ENCODE measurements at places on chromosomes 12 and 14.

GRCh38 chr12:46538976-46539375 is 166.4 kb upstream of the SLC38A2 start:
- no peak for DNase-seq

- DNase-seq = no peak
Observed at GRCh38 chr14:26403760-26404159, 194.1 kb downstream of the NOVA1 start.

DNA sequence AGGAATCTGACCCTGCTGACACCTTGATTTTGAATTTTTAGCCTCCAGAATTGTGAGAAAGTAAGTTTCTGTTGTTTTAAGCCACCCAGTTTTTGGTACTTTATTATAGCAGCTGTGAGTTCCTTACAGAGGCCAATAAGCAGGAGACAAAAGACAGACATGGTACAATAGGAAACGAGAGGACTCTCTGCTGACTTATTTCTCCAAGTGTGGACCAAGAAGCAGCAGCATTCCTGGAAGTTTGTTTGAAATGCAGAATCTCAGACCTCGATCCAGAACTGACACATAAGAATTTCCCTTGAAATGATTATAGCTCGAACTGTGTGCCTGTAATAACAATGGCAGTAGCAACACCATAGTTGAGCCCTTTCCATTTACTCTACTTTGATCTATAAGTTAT is 31.9 kb upstream of the LUM start:
- DNase-seq = no peak

- DNase-seq = no peak
Observed at GRCh38 chr14:101055106-101055662, 151.7 kb upstream of the RTL1 start.

GRCh38 chr12:88057994-88058718 is 29.0 kb upstream of the C12orf50 start:
- DNase-seq = no peak

- DNase-seq = no peak
Observed at GRCh38 chr14:88204221-88204620, 118.8 kb downstream of the KCNK10 start.

DNA sequence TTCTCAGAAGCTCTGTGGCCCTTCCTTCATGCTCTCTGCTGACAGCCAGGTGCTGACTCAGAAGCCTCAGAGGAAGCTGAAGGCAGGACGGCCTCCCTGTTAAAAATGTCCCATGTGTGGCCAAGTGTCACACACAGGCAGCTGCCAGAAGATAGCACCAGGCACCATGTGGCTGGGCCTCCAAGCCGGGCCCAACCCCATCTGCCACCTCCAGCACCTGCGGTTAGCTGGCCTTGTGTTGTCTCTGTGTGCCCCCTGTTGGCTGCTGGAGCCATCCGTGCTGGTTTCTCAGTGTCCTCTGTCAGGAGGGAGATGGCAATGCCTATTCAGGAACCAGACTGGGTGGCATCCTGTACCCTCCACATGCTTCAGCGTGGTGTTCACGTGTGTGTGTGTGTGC is 63.2 kb downstream of the TSPAN11 start:
- no peak for DNase-seq

- peak; percentile 44 for DNase-seq
Observed at GRCh38 chr12:103495469-103496456, at the start of gene C12orf42. Gene C12orf42, minus strand, starts transcription at chr12:103495968. Its CDS starts 17,542 bp downstream, at chr12:103478426.

DNA sequence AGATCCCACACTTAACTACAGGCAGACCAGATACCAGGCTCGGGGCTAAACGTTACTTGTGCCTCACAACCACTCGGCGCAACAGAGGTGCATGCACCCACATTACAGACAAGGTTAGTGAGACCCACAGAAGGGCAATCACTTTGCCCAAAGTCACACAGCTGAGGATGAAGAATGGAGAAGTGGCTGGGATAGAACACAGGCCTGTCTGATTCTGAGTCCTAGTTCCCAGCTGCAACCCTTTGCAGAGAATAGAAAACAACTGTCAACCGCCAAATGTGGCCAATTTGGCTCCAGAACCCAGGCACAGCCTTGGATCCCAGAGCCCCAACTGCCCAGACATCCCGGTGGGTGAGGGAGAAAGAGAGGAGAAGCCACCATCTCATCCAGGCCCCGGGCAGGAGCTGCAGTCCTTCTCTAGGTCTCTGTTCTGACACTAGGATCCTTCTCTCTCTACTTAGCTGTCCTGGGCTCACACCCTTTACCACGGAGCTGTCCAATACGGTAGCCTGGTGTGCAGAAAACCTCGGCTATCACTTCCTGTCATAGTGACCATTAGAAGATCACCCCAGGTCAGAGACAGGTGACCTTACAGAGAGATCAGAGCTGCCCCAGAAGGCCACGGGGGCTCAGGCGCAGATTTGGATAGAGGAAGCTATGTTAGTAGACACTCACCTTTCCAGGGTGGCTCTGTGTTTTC is 59.1 kb downstream of the FAM222A start:
- DNase-seq = no peak

DNA sequence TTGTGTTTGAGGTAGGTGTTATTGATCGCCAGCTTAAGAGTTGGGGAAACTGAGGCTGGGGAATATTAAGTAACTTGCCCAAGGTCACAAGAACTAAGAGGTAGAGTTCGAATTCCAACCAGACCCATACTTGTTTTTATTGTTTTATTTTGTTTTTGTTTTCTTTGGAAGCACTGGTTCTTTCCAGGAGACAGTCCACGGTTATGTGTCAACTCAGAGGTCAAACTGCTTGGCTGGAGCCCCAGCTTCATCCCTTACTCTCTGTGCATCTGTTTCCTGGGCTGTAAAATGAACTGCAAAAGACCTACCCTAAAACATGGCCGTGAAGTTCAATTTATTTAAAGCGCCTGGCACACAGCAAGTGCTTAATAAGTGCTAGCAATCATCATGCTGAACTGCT is 74.4 kb upstream of the MAP1LC3B2 start:
- no peak for DNase-seq

- no peak for DNase-seq
Observed at GRCh38 chr12:62516927-62517326, 50.3 kb downstream of the MON2 start.

- peak; percentile 35 for DNase-seq
Observed at GRCh38 chr12:49367381-49368239, at the start of gene SPATS2. Gene SPATS2, plus strand, starts transcription at chr12:49367462. Its CDS starts 93,551 bp downstream, at chr12:49461013.

GRCh38 chr12:27064397-27065342 is 17.7 kb downstream of the C12orf71 start:
- DNase-seq = no peak

- DNase-seq = peak; percentile 92
Observed at GRCh38 chr12:123271001-123271668, 521 bp downstream of the CDK2AP1 start.

DNA sequence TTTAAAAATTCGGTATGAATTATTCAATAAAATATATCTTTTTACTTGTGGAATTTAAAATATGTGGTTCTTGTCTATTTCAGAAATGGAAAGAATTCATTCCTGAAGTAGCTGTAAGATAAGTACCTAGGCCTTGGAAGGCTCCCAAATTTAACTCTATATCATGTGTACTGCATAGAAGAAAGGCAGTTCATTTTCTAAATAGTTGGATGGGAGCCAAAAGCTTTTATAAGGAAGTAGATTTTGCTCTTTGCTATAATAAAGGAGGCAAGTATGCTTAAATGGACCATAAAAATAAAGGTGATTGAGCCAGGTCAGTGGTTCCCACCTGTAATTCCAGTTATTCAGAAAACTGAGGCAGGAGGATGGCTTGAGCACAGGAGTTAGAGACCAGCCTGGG is 187.5 kb downstream of the ATXN7L3B start:
- no peak for DNase-seq

DNA sequence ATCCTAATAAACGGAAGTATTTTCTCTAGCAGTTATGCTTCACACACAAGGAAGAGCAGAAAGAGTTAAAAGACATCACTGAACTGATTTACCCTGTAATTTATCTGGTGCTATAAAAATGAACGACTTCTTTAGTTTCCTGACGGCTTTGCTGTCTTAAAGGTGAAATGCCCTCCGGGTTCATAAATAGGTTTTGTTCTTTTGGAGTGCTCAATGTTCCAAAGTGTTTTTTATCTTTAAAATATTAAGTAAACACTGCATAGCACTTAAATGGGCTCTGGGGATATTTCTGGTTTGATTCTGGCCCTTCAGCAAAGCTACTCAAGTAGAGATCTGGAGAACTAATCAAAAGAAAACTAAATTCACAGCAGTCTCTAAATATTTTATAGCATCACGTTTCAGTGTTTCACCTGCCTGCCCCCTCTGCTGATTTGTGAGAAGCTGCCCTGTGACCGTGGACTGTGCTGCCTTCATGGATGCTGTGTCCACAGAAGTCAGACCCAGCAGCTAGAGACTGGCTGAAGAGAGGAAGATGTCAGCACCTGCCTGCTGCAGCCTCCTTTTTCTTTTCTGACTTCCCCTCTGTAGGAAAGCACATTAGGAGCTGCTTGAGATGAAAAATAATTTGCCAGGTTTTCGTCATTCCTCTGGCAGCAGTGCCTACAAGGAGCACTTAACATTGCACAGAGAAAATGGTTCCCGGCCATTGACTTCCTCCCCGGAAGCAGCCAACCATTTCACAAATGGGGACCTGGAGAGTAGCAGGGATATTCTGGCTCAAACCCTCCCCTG is 205.1 kb upstream of the FSCB start:
- DNase-seq = no peak

- DNase-seq = peak; percentile 27
Observed at GRCh38 chr12:113056631-113057488, at the start of gene DTX1. Gene DTX1, plus strand, starts transcription at chr12:113056730. Its CDS starts 1,463 bp downstream, at chr12:113058193.

DNA sequence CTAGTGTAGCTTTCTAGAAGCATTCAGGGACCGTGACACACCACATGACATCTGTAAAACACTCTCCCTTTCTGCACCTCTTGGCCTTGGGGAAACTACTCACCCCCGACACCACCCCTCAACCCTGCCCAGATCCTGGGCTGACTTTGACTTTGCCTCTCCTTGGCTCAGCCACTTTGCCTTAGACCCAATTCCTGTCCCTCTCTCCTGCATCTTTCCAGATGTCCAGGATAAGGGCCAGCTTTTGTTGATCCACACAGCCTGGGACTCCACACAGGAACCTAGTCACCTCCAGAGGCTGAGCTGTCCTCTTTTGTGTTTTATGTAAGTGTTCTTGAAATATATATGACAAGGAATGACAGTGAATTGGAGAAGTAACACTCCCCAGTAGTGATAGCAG is 153.7 kb upstream of the PLXNC1 start:
- no peak for DNase-seq

DNA sequence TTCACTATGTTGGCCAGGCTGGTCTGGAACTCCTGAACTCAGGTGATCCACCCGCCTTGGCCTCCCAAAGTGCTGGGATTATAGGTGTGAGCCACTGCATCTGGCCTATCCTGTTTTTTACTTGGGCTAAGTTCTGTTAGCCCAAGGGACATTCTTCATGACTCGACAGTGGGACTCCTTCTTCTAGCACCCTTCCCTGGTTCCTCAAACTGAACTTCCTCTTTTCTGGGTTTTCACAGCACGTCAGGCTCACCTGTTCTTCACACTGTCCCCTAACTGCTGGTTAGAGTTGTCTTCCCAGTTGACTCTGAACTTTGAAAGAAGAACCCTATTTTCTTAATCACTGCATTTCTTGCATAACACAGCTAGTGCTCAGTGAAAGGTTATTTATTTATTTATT is 22.5 kb downstream of the CABP1 start:
- no peak for DNase-seq

- peak; percentile 10 for DNase-seq
Observed at GRCh38 chr12:20601668-20602280, 93.4 kb upstream of the SLCO1C1 start.

GRCh38 chr14:58055497-58056010 is 96.5 kb downstream of the ARMH4 start:
- DNase-seq = no peak

- DNase-seq = no peak
Observed at GRCh38 chr14:29857551-29857950, 70.1 kb downstream of the PRKD1 start.

All from AG08396 (cell line).